ENCODE measurements at places on chromosomes 7 and 10.

DNA sequence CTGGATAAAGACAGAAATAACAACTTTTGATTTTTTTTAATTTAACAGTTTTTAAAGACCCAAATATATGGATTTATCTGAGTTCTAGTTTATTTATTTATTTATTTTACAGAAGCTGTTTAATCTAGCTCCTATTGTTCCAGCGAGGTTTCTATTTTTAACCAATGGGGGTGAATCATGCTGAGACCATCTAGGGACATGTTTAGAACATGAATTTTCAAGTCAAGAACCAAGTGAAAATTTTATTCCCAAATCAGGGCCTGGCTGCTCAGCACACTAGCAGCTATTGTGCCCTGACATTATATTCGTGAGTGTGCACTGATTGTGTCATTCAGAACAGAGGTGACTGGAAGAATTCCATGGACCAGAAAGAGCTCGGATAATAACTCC, 24.6 kb upstream of the MPP7 start:
- no peak for DNase-seq

DNA sequence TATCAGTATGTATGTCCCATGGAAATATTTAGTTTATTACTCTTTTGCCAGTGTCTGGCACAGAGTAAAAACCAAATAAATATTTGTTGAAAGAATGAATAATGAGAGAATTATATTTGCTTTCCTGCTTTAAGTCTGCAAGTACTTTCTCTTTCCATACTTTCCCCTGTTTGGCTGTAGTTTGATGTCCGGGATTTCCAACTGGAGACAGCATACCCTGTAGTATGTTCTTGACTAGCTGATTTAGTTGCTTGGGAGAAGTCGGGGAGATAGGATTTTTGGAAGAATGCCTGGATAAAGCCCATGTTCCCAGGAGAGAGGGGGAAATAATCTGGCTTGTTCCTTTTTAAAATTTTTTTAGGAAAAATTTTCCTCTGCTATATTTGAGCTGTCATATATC, 516.1 kb downstream of the CCSER2 start:
- no peak for DNase-seq

- DNase-seq: no peak
Observed at GRCh38 chr10:103985726-103986125, 18.8 kb downstream of the SLK start.

- no peak for DNase-seq
Observed at GRCh38 chr7:157593541-157593940, 256.7 kb downstream of the DNAJB6 start.

DNA sequence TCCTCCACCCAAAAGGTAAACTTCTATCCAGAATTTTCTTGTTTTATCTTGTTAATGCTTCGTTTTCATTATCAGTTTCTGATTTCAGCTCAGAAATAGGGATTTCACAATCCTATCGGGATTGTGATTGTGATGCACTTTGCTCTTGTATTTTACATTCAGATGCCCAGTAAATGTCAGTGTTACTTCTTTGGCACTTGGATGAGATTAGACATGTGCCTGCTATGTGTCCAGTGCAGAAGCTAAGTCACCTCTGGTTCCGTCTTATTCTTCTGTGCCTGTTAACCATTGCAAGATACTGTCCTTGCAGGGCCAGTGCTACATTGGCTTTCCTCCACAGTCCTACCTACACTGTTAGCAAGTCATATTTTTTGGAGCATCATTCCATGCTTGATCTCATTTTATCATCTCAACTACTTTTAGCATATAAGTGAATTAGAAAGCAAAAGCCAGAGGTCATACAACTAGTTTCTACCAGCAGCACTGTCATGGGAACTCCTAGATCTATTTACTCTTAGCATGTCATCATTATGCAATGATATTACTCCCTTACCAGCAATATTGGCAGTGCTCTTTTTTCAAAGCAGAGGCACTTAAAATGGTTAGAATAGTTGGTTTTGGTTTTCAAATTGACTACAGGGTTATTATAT, 26.7 kb downstream of the ZNF277 start:
- no peak for DNase-seq

GRCh38 chr10:131933016-131933695, 32.3 kb downstream of the PPP2R2D start:
- no peak for DNase-seq

DNA sequence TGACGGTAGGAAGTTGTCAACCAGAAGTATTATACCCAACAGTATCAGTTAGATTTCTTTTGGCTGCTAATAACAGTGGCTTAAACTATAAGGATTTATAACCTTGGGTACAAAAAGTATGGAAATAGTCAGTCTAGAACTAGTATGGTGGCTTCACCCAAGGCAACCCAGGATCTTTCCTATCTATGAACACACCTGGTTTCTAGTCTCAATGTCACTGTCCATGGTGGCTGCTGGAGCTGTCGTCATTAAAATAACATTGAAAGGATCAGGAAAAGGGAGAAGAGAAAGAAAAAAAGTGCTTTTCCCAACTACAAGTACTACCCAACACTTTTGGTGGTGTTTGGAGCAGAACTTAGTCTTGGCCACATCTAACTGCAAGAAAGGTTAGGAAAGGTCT, 27.7 kb downstream of the PHTF2 start:
- DNase-seq: no peak

DNA sequence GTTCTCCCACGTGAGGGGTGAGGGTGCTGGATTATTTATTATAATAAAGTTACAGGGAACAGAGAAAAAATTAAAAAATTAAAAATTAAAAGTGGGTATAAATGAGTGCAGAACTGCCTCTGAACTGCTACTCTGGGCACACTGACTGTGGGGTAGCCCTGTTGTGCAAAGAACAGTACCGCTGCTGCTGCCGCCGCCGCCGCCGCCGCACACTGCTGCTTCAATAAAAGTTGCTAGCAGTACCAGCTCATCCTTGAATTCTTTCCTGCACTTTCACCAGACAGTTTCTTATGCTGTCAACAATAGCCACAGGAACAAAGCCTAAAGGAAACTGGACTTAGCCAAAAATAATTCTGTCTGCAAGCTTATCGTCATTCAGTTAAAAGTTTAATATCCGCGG, 72.1 kb downstream of the GCC1 start:
- no peak for DNase-seq

DNA sequence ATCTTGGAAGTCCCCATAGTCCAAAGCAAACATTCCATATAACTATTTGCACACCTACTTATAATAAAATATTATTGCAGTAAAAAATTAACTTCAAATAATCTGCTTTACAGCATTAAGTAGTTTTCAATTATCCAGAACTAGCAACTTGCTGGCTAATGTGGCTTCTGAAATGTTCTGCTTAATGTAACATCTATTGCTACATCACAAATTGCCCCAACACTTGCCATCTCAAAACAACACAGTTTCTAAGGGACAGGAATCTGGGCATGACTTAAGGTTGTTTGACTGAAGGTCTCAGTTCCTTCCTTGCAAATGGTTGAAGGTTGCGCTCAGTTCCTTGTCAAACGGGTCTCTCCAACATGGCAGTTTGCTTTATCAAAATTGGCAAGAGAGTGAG, 378.5 kb upstream of the SEMA3C start:
- no peak for DNase-seq
